ENCODE measurements at places on chromosomes 13 and 19.

- no peak for DNase-seq
These were observed 16.8 kb upstream of the SLC35E1 start for GRCh38 chr19:16588824-16589577.

- no peak for DNase-seq
These were observed 4.5 kb upstream of the VN1R4 start for GRCh38 chr19:53272044-53272443.

- no peak for DNase-seq
These were observed 3.3 kb upstream of the FFAR2 start for GRCh38 chr19:35444735-35445134.

- DNase-seq, result peak; percentile 47
These were observed 5.2 kb upstream of the ZNF507 start for GRCh38 chr19:32339988-32340874.

- DNase-seq, result no peak
These were observed 3.7 kb upstream of the SMIM17 start for GRCh38 chr19:56639217-56639616.

GRCh38 chr13:21035498-21035897, 25.9 kb downstream of the LATS2 start:
- no peak for DNase-seq

DNA sequence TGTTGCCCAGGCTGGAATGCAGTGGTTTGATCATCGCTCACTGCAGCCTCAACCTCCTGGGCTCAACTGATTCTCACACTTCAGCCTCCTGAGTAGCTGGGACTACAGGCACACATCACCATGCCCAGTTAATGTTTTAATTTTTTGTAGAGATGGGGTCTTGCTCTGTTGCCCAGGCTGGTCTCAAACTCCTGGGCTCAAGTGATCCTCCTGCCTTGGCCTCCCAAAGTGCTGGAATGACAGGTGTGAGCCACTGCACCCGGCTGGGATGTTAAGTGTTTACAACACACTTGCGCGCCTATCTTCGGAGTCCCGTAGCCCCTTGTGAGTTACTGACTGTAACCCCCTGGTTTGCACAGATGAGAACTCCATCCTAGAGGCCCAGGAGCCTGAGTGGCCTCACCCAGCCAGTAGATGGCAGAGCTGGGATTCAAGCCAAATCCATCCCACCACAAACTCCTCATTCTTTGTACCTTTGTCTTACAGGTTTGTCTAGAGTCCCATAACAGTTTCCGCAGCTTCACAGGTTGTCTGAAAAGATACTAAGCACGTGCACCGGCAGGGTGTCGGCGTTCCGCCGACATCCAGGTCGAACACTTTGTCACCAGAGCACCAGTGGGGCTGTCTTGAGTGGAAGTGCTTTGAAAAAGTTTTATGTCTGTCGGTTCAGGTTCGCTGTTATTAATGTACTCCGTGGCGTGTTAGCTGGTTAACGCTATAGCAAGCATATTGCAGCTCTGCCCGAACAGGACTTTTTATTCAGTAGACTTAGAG, 14.7 kb downstream of the MAG start:
- no peak for DNase-seq

DNA sequence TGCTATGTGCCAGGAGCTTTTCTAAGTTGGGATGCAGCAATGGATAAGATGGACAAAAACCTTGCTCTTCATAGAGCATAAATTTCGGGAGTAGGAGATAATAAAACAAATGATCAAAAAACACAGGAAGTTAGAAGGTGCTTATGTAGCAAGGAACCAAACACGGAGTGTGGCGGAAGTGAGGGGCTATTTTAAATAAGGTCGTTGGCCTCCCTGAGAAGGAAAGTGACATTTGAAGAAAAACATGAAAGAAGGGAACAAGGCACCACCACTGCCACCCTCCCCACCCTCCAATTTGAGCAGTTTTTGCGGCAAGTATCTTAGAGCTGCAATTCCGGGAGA, 3.2 kb upstream of the GSX1 start:
- no peak for DNase-seq

GRCh38 chr13:46580362-46580839, 27.4 kb downstream of the LRCH1 start:
- DNase-seq, result no peak

GRCh38 chr19:5012688-5013457, 44.0 kb downstream of the KDM4B start:
- no peak for DNase-seq

DNA sequence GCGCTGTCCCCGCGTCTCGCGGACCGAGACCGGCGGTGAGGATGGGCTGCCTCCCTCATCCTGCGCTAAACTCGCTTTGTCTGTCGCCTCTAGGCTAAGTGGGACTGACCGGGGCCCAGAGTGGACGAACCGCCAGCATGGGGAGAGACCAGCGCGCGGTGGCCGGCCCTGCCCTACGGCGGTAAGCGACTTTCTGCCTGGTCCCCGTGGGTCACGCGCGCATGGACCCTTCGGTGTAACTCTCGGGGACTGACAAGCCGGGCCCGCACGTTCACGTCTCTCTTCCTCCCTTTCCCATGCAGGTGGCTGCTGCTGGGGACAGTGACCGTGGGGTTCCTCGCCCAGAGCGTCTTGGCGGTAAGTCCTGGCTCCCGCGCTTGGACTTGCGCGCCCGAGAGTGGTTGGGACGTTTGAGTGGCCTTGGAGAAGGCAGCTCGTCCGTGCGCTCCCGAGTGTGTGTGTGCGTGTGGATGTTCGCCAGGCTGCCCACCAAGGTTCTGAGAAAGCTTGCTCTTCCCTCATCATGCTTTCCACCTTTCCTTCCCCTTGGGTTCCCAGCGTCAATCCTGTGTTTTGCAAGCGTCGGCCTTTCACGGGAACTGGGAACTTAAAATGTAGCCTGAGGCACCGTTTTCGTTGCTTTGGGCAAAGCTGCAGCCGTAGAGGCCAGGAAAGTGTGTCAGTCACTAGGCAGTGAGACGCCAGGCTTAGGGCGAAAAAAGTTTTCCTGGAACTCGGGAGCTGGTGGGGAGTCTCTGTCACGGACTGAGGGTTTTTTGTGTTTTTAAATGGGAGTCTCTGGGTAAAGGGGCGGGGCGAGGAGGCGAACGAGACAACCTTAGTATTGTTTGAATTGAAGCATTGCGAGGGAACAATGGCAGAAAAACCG, 927 bp downstream of the COL4A2 start:
- peak; percentile 69 for DNase-seq

- DNase-seq, result no peak
These were observed 109.0 kb upstream of the SOX1 start for GRCh38 chr13:111957913-111958450.
